ENCODE measurements at places on chromosomes 12 and 14.

DNA sequence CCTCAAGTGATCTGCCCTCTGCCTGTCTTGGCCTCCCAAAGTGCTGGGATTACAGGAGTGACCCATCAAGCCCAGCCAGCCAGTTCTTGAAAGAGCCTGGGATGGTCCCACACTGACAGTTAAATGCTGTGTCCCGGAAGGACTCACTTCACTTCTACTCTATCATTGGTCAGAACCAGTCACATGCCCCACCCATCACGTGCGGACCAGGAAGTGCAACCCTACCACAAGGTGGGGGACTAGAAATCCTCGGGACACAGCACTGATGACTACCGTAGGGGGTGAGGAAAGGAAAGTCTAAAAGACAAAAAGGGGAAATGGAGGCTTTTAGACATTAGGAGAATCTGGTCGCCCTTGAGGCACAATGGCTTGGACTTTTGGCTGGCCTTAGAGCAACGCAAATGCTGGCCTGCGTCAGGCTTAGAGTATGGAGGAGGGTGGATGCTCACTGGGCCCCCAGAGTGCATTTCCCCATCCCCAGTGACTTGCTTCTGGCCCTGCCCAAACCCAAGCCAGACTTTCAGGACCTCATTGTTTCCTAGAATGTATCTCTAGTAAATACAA, 207.7 kb downstream of the TTC8 start:
- no peak for DNase-seq

DNA sequence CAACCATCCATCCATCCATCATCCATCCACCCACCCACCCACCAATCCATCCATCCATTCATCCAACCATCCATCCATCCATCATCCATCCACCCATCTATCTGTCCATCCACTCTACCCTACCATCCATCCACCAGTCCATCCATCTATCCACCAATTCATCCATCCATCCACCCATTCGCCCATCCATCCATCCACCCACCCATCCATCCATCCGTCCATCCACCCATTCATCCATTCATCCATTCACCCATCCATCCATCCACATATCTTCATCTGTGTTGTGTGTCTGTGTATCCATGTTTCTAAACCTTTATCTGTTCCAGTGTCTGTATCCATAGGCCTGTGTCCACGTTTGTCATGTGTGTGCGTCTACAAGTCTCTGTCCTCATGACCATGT, 9.9 kb downstream of the HNF1A start:
- no peak for DNase-seq

DNA sequence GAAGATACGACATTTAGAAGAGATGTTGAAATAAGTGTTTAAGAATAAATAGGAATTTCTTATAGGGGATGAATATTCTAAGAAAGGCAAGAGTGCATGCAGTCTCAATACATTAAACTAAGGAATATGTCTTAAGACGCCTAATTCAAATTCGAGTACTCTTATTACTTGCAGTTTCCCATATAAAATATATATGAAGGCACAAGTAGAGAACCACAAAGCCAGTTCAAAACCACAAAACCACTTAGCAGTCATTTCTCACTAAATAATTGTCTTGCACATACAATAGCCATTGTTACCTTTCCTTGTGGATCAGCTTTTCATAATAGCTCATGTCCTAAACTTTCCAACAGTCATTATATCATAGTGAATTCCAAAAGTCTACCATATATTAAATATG, 91.0 kb upstream of the MON2 start:
- DNase-seq, result no peak

DNA sequence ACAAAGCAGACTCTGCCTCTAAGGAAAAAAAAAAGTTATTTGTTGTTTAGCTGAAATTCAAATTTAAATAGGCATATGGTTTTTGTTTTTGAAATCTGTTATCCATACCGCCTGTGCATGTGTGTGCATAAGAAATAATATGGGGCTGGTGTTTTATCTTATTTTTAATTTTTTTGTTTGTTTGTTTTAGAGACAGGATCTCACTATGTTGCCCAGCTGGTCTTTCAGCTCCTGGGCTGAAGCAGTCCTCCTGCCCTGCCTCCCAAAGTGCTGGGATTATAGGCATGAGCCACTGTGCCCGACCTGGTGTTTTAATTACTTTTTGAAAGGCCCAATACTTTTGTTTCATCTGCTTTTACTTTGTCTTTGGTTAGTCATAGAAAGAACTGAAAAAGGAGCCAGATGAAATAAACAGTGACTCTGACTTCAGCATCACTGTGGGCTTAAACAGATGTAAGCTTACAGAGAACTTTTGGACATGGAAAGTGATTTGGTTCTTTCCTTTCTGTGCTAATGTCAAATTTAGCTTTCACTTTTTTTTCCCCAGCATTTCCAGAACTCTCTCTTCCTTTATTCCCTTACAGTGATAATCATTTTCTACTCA, 37.2 kb downstream of the SUPT16H start:
- no peak for DNase-seq

DNA sequence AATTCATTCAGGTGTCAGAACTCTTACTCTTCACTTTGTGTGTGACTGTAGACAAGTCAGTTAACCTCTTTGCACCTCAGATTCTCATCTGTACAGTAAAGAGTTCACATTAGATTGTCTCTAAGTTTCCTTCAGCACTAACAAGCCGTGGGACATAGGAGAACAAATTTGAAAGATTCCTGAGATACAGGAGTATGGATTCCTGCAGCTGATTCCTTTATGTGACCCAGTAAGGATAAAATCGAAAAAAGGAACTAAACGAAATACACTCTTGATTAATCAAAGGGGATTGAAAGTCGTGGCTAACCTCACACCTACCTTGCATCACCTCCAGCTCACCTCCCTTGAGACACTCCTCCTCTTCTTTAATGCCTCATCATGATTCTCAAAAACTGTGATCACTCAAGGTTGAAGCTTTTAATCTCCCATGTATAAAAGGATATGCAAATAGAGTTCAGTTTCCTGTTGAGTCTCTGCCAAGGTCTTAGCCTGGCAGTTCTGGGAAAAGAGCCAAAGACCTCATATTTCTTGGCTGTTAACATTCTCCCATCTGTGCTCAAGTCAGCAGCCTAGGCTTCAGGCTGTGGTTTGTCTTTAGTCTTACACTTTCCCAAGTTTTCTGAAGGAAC, 156.6 kb downstream of the DAD1 start:
- no peak for DNase-seq

GRCh38 chr14:50859296-50859624, 12.6 kb upstream of the ABHD12B start:
- no peak for DNase-seq

- no peak for DNase-seq
Observed at GRCh38 chr14:71618047-71618446, 314.2 kb upstream of the RGS6 start.

DNA sequence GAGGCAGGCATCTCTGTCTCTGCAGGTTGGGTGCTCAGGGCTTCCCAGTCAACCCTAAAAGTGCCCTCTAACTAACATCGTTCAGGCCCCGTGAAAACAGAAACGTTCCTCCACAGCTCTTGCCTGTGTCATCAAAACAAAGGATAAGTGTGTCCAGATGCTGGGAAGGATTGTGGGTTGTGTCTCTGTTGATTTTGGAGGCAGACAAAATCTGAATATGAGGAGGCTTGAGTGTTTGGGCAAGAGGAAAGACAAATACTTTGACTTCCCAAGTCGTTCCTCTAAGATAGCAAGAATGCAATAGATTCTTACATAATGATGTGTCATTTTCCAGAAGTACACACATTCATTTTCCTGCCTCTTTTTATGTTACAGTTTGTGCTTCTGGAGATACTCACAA, 52.9 kb downstream of the SERPINA3 start:
- no peak for DNase-seq

DNA sequence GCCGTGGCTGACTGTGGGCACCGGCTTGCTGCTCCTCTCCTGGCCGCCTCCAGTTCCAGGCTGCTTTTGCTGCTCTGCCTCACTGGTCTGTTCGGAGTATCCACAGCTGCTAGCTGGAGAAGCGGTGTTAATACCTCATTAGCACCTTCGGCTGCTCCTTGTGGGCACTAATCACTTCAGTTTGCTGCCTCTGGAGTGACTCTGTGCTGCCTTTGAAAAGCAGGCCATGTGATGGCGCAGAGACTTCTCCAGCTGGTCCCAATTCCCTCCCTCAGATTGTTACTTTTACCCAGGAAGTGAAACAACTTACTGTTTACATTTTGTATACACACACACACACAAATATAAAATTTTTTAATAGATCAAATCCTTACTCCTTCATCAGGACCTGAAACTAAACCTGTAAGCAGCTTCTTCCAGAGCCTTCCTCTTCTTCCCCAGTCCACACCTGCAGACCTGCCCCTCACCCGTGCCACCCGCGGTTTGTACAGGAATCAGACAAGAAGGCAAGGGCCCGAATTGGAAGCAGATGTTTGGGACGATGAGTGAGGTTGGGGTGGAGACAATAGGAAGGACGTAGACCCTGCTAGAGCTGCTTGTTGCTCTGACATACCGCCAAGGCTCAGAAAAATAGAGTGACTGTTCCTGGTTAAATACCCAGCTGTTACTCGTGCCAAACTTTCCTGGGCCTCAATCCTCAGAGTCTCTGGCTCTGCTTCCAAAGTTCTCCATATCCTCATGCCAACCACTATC, 41.5 kb upstream of the LTBP2 start:
- peak; percentile 19 for DNase-seq

GRCh38 chr14:102474934-102475333, 34.6 kb downstream of the ANKRD9 start:
- DNase-seq, result peak; percentile 40

DNA sequence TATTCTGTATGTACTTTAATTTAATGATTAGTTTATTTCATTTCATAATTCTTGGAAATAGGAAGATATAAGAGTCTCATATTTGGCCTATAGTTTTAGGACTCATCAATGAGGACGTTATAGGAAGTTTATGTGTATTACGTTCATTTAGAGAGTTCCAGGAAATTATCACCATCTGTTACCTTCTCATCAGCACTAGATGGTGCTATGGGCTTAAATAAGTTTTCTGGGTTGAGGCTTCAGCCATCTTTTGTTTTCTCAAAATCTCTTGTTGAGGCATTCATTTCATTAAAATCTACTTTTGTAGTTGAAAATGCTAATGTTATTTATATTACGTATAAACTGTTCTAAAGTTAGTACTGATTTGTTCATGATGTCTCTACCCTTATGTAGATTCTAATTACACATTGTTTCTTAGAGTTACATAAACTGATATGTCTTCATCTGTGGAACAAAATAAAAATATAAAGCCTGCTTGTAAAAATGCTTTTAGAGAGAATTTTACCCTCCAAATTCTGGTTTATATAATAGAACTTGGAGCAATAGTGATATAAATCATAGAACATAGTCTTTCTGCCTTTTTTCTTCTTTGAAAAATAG, 89.2 kb downstream of the CFAP54 start:
- DNase-seq, result no peak

GRCh38 chr12:49126852-49127763, 4.1 kb downstream of the TUBA1B start:
- DNase-seq, result no peak

GRCh38 chr12:121189619-121190155, 20.2 kb upstream of the P2RX4 start:
- no peak for DNase-seq

DNA sequence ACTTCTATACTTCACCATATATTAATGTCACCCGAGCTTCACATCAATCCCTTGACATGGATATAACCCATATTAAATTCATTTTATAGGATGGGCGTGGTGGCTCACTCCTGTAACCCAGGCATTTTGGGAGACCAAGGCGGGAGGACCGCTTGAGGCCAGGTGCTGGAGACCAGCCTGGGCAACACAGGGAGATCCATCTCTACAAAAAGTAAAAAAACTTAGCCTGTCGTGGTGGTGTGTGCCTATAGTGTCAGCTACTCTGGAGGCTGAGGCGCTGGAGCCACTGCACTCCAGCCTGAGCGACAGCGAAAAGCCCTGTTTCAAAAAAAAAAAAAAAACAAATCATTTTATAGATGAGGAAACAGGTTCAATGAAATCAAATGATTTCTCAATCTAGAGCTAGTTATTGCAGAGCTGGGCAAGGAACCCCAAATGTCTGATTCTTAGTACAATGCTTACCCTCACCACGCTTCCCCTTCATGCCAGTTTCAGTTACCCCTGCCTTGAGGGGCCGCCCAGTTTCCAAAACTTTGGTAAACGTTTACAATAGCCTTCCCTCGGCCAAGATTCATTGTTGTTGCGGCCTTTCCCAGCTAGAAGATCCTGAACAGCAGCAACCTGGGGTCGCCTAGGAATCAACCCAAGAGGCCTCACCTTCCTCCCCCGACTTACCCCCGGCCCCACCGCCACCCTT, 751 bp downstream of the PSMB5 start:
- no peak for DNase-seq

GRCh38 chr12:100867639-100868393, 73.2 kb downstream of the ANO4 start:
- DNase-seq, result no peak

DNA sequence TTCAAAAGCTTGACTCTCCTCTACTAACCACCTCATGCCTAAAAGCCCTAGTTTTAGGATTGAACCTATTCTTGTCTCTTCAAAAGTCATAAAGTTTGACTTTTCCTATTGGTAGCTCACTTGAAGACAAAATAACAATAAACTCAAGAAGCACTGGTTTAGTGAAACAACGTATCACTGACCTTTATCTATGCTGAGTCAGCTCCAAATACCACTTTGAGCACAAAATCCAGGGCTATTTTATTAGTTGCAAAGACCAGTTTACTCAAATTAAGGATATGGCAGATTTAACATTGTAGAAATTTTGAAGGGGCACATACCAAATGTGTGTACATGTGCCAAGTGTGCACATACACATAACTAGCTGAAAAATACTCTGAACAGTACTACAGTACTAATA, 45.0 kb downstream of the PIK3C2G start:
- no peak for DNase-seq

DNA sequence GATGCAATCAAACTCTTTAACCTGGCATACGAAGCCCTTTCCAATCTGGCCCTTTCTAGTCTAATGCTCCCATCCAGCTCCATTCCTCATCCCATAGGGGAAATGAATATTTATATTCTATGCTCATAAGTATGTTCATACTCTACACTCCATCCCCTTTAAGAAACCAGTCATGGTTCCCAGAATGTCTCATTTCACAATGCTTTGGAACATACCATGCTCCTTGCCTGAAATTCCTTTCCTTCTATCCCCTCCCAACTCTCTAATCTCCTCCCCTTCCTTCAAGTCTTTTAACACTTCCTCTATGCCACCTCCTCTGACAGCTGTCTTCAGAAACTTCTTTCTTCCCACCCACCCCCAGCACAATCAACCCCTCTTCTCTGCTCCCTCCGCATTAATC, 207.0 kb upstream of the CAND1 start:
- DNase-seq, result no peak

DNA sequence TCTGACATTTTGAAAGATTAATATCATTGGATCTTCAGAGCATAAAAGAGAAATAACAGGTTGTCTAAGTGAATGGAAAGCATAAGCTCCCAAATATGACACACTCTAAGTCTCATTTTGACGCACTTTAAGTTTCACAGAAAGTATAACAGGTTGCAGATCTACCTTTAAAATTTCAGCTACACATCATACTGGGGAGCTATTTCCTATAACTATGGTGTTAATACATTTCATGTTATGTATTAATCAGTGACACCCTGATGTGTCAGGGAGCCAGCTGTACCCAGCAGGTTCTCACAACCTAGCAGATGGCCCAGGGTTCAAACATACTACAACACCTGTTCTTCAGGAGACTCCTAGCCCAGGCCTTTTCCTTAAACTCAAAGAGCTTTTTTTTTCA, 31.1 kb upstream of the TMX1 start:
- no peak for DNase-seq
